ENCODE measurements at places on chromosomes 12 and 14.

- DNase-seq = peak; percentile 83
Observed at GRCh38 chr12:57086493-57087009, 2.4 kb upstream of the NAB2 start.

DNA sequence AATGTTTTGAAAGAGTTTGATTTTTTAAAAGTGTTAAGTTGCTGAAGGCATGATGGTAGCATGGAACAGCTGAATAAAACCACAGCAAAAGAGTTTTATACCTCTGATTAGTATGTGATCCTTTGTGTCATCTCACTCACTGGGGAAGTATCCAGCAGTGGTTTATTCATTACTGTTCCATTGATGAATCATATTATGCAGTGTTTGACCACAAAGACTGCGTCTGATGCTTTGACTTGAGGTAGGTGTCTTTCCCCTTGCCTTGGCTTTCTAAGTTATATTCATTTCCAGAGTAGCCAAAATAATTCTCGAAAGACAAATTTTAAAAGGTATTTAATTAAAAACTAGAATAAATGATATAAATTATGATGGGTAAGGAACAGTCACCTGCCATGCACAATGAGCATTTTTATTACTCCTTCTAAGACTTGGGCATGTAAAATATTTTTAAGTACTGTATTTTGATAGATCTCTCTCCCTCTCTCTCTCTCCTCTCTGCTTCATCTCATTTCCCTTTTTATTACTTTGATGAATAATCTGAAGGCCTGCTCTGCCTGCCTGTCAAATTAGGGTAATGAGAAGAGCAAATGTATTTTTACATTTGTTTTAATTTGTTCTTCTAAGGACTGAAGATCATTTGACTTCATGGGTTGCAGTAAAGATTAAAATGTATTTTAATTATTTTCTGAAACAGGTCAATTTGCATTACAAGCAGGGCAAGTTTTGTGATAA lies 164.9 kb downstream of the NAV3 start:
- no peak for DNase-seq

DNA sequence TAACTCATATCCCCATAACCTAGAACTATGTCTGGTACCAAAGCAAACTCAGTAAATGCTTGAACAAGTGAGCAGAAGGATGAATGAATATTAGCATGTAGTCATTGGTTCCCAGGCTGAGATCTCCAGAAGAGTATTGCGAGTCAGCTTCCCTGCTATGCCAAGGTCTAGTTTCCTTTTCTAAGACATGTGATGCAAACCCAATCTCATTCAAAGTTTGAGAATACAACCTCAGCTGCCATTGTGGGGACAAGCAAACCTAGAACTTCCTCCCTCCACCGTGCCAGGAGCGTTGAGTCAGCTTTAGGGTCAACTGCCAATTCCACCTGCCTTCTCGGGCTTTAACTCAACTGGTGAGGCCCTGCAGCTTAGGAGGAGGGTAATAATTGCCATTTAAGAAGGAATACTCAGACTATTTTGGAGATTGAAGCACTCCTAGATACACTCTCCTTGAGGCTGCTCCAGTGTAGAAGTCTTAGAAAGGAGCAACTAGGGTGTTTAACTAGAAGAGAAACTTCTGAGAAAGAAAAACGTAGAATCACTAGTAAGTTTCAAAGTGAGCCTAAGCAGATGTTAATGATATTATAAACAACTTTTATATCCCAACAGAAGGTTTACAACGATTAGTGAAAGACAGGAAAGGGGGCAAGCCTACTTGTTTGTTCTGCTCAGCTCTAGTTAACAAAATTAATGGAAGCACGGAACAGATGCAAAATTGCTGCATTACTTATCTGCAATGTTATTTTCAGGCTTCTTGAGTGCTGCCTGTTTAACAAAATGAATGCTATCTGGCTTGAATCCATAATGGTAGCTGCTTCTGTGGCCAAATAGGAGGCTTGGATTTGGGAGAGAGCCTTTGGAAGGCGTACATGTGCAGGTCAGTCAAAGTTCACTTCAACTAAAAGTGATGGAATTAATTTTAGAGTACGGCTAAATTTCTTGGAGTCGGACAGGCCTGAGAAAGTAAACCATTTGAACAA lies 96.9 kb downstream of the HELB start:
- no peak for DNase-seq

- DNase-seq = peak; percentile 66
Observed at GRCh38 chr12:58502226-58502625, 418.1 kb downstream of the LRIG3 start.

DNA sequence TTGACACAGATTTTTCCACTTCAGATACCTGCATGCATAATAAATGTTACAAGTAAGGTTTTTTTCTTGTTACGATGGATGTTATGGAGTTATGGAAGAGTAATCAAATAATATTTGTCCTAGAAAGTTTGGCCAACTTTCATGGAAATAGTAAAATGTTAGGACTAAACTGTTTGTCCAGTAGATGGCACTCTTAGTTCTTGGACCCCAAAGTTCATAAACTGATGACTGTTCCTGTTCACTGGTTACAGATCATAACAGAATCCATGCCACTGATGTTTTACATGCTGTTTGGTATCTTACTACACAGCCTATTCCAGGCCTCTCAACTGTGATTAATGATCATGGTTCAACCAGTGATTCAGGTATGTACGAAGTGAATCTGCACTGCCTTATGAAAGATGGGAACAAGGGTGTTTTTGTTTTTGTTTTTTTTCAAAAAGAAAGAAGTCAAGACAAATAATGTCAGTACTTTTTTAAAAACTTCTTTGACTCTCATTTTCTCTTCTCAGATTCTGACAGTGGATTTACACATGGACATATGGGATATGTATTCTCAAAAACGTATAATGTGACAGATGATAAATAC lies 48.8 kb upstream of the SLCO1C1 start:
- peak; percentile 80 for DNase-seq

GRCh38 chr12:121809712-121810116 lies 5.9 kb downstream of the SETD1B start:
- no peak for DNase-seq

GRCh38 chr12:26172946-26173552 lies 22.3 kb upstream of the SSPN start:
- DNase-seq = no peak

- no peak for DNase-seq
Observed at GRCh38 chr14:104549536-104550339, 29.8 kb upstream of the C14orf180 start.

DNA sequence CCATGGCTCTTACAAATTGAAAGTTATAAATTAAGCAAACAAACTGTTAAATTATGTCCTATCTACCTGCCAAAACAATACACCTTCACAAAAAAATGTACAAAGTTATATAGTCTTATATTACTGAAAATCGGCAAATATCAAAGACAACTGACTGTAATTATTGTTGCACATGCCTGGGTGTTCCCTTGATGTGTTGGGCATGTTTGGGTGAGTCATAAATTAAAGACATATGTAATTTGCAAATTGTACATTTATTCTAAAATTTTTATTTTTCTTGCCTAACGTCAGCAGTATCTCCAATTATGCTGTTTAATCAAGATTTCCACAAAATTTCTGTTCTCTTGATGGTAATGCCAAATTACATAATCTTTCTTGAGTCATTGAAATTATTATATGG lies 22.0 kb upstream of the SEL1L start:
- DNase-seq = no peak

DNA sequence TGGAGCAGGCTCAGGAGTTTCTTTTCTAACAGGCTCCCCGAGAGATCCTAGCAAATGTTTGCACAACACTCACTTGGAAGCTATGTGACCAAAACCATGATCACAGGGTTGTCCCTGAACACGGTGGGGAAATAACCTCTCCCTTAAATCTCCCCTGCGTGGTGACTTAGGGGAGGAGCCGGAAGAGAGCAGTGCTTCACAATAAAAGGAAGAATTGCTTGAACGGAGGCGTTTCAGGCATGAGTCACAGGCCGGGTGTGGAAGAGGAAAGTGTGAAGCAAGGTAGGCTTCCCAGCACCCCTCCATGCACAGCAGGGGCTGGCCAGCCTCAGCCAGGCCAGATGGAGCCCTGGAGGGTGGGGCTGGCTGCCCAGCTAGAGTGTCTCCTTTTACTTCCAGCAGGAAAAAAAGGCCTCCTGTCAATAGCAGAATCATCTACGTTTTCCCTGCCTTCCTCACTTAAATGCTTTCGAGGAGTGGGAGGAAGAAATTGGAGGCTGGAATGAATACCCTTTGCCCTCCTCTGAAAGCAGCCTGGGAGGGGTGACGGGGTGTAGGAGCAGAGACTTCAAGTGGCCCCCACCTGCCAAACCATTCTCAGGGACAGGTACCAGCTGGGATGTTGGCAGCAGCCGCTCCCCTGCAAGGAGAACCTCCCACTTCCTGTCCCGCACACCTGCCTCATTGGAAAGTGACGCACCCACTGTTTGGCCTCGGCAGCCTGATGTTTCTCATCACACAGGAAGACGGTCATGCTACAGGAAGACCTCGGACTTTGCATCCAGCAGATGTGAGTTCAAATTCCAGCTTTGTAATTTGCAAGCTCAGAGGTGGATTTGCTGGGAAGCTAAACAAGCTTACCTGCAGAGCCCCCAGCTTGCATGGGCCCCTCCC lies 30.1 kb upstream of the PPP2R5C start:
- DNase-seq = no peak

DNA sequence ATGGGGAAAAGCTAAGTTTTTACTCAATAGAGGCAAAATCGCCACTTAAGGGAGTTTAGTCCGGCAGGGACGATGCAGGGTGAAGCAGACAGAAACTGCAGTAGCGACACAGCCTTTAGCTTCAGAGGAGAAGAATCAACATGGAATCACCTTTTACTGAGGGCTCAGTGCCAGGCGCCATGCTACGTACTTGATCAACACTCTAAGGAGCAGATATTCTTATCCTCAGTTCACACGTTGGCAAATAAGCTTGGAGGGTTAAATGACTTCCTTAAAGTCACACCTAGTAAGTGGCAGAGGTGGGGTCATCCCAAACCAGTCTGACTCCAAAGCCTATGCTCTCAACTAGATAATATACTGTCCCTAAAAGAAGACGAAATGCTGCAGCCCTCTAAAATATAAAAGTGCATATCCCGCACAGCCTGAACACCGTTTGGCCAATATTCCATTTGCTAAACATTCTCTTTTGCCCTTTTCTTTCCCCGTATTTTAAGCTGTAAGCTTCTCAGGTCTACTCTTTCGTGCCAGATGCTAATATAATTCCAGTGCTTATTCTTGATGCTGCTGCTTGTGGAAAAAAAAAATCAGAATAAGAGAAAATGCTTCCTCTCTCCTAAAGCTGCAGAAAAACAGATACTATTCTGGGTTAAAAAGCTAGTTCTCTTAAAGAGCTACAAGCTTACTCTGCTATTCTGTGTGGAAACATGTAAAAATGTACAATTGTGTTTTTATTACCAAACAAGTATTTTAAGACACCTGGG lies 10.9 kb downstream of the CCDC92 start:
- DNase-seq = no peak

DNA sequence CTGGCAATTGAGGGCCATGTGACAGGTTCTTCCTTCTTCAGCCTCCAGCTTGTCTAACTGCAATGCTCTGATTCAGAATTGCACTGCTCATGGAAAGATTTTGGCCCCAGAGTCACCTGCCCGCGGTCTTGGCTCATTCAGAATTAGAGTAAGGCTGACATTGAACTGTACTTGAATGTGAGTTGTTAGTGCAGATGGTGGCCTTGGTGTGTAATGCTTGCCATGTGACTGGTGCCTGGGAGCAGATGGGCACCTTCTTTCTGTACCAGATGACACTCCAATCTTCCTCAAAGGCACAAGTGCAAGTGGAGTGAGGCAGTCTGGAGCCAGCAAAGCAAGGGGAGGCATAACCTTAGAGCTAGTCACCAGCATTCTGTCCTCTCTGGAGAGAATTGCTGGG lies 36.5 kb upstream of the ANO4 start:
- peak; percentile 49 for DNase-seq

DNA sequence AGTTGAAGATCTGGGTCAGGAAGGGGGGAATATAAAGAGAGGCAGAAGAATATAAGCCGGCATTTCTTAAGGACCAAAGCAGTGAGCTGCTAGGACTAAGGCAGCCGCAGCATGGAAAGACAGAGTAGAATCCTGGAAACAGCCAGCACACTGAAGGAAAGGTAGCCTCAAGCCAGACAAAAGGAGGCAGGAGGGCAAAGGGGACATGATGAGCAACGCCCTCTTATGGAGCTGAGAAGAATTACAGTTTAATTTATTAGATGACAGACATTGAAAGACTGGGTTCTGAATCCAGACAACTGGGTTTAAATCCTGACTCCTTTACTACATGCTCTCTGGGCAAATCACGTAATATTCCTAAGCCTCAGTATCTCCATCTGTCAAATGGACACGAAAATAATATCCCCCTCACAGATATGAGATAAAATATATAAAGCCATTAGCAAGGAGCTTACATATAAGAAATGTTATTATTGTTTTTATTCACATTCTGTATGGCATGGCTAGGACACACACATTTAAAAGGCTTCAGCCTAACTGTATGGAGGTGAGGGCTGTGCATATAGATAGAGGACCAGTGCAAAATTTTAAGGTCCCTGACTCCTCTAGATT lies 8.1 kb upstream of the PCED1B start:
- DNase-seq = peak; percentile 61

GRCh38 chr12:121182222-121182893 lies 27.6 kb upstream of the P2RX4 start:
- no peak for DNase-seq

DNA sequence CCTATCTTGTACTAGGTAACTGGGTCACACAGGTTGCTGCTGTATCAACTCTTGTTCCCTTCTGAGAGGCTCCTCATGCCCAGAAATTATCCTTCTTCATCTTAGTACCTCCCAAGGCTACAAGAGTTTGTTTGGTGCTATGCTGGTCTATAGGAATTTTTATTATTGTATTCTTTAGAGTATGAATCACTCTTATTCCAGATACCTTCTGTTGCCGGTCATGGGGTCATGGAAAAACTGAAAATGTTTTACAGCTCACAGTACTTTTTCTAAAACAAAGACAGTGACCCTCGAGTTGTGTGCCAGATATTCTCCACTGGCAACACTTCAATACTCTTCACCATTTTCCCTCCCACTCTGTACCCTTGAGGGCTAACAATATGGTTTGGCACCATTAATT lies 1598.0 kb upstream of the TMEM132C start:
- DNase-seq = no peak

GRCh38 chr12:129665414-129665813 lies 238.4 kb downstream of the TMEM132D start:
- DNase-seq = no peak

DNA sequence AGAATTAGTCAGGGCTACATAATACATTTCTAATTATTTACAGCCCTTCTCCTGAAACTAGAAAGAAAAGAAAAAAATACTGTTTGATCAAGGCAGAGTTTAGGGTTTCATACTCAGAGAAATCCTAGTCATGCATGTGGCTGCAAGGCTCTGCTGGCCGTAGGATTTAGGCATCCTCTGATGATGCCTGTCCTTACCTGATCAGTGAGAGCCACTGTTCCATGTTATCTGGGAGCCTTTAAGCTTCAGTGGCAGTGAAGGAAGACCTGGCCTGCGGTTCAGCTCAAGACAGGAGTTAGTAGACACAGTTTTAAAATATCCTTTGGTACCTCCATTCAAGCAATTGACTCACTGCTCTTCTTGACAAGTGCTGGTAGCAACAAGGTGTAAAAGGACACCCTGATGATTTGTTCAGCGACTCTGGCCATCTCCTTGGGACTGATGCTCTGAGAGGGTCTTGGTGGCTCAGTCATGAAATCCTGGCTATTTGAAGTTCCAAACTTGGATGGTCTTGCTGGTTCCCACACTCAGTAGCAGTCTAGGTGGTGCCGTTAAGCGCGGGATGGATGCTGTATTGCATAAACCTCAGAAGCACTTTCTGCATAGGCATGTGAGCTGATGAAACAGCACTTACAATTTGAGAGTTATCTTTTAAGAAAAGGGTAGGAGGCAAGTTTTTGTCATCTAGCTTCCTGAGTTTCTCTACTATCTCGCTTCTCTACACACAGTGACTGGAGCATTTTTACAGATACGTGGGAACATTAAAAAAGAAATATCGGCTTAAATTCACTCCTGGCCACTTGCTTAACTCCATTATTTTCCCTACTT lies 162.0 kb downstream of the SAMD4A start:
- no peak for DNase-seq

Data from NCI-H82 (cell line).